ENCODE measurements at places on chromosomes 12 and 14.

DNA sequence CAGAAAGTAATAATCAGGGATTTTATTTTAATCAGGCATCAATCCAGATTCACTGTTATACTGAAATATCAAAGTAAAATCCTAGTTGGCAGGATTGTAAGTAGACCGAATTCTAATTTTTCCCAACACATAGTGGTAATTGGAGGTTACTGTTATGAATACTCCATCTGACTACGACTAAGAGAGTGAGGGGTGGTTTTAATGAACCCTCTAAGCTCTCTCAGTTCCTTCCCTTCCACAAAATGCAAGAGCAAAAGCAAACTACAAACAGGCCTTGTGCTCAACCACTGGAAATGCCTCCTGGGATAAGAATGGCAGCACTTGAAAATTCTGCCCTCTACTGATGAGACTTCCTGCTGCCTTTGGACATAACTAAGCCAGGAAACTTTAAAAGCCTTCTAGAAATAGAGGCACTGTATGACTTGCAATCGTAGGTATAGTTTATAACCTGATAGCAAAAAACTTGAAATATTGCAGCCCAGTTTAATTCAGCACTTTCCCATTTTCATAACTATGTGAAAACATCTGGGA, 184.8 kb downstream of the SLC16A7 start:
- DNase-seq, result no peak

DNA sequence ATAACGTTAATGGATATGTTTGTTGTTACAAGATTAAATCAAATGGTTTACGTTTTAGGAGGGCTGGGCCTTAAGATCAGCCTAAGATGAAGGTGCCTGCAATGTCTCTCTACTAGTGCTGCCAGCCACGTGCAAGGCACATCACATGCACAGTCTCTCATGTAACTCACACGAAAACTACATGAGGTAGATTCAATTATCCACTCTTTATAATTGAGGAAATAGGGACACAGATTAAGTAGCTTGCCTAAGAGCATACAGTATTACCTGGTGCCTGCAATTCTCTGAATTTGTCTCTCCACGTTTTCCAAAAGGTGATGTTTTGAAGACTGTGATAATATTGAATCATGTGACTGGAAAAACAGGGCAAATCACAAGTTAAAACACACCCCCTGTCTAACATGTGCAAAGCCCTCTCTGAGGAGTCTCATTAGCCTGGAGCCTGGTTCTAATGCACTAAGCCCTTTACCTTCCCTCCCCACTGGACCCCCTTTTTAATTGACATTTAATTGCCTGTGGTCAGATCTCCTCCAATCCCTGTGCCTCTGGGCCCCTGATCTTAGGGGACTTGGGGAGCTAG, 14.6 kb upstream of the ATP2A2 start:
- no peak for DNase-seq

GRCh38 chr12:6372403-6373003, 2.9 kb downstream of the SCNN1A start:
- no peak for DNase-seq

GRCh38 chr14:78307671-78308070, 137.5 kb downstream of the NRXN3 start:
- DNase-seq, result no peak

GRCh38 chr12:23482571-23482970, 466.9 kb downstream of the SOX5 start:
- DNase-seq, result no peak

GRCh38 chr14:65344011-65344410, 68.5 kb upstream of the FUT8 start:
- no peak for DNase-seq

DNA sequence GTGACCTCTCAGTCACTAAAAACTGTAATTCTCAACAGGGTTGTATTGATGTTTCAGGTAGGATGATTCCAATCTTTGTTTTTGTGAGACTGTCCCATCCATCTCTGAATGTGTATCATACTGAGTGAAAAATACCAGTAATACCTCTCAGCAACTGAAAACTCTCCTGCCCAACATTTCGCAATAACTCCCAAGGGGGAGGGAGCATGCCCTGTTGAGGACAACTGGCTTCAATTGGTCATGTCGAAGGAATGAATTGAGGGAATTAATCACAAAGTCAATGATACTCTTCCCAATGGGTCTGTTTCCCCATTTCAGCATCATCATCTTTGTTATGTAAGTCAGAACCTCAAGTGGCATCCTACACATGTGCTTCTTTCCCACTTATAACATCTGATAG, 102.4 kb upstream of the E2F7 start:
- no peak for DNase-seq

GRCh38 chr12:118120579-118121363, 15.2 kb upstream of the PEBP1 start:
- peak; percentile 68 for DNase-seq

GRCh38 chr12:92233346-92234015, 87.8 kb upstream of the BTG1 start:
- no peak for DNase-seq

DNA sequence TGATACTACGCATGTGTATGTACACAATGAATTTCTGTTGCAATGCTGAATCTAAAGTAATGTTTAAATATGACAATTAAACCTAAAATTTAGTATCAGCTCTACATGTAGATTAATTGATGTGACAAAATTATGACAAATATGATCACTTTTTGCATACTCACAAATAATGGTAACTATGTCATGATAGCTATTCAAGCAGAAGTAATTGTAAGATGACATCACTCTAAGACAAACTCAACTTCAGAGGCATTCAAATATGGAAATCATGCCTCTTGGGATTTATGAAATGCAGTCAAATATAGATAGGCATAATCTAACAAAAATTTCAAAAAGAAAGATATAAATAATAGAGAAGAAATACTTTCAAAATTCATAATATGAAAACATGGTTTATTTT, 571.7 kb upstream of the LRFN5 start:
- no peak for DNase-seq

GRCh38 chr12:4610481-4610880, 38.4 kb downstream of the AKAP3 start:
- no peak for DNase-seq

DNA sequence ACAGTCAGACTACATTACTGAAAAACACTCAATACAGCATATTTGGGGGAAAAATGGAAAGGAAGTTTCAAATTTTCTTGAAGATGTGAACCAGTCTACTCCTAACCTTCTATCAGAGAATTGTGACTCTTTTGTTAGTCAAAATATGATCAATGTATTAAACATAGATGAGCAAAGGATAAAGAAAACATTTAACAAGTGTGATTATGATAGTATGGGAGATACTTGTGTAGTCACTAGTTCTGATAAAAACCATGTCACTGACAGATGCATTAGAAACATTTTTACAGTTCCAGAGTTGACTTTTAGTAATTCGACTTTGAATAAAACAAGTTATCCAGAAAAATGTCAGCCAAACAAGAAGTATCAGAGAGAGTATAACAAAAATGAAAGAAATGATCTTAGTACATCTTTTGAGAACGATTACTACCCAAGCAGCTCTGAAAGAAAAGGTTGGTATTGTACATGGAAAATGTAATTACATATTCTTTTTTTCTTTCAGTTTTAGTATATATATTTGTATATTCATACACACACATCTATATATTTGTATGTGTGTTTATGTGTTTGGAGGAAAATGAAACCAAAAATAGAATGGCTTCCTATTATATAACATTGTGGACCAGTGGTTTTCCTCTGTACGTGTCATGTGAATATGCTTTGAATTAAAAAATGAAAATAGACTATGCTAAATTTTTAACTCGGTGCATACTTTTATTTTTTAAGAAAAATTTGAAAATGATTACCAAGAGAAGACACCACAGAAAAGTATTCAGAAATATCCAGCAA, 63.3 kb upstream of the ABCD2 start:
- no peak for DNase-seq

GRCh38 chr12:40552868-40553267, 139.4 kb upstream of the CNTN1 start:
- no peak for DNase-seq

DNA sequence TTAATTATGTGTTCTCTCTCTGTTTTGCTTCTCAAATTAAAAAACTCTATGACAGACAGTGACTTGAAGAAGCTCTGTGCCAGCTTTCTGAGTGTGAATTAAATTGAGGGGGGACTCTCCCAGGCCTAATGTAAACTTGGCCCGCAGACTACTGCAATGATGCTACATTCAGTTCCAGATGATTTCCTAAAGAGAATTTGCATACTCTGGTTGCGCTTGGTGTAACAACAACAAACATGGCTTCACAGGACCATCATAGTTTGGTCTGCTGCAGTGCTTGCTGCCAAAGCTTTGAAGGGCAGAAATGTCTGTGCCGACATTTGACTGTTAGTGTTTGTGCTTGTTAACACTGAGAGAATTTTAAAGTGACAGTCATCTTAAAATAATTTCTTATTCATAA, 25.0 kb downstream of the CFAP54 start:
- DNase-seq, result no peak

GRCh38 chr14:100102156-100102785, 37.0 kb downstream of the EVL start:
- DNase-seq, result no peak

DNA sequence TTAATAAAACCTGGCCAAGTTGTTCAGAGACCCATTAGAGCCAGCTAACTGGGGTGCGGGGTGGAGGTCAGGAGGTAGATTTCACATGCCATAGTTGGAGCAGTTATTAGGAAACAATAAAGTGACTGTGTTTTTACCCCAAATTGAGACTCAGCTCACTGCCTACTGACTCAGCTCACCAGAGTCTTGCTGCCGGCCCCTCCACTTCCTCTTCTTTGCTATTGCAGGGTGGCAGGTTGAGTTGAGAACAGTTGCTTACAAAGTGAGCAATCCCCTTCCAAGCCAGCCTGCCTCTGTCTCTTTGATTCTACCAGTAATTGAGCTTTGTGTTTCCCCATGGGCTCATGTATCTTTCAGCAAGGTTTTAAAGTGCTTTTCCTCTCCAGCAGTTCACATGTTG, 12.9 kb downstream of the ST8SIA1 start:
- no peak for DNase-seq

GRCh38 chr14:94632305-94632590, 20.1 kb downstream of the SERPINA3 start:
- DNase-seq, result no peak

- DNase-seq, result no peak
Measured at GRCh38 chr12:21296348-21296747, 38.4 kb downstream of the SLCO1A2 start.

DNA sequence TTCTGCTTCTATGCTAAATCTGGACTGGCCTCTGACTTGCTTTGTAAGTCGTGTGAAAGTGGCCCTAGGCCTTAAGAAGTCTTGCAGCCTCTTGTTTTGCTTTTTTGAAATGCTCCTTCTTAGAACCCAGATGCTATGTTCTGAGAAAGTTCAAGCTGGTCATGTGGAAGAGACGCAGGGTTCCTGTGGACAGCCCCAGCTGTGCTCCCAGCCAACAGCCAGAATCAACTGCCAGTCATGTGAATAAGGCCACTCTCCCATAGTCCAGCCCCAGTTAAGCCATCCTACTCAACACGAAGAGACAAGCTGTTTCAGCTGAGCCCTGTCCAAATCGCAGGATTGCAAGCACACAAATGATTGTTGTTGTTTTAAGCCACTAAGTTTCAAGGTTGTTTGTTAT, 37.3 kb upstream of the TBPL2 start:
- no peak for DNase-seq

- DNase-seq, result no peak
Measured at GRCh38 chr14:38122241-38122640, 85.5 kb upstream of the SSTR1 start.

GRCh38 chr12:87678453-87678852, 350.7 kb downstream of the C12orf50 start:
- no peak for DNase-seq

DNA sequence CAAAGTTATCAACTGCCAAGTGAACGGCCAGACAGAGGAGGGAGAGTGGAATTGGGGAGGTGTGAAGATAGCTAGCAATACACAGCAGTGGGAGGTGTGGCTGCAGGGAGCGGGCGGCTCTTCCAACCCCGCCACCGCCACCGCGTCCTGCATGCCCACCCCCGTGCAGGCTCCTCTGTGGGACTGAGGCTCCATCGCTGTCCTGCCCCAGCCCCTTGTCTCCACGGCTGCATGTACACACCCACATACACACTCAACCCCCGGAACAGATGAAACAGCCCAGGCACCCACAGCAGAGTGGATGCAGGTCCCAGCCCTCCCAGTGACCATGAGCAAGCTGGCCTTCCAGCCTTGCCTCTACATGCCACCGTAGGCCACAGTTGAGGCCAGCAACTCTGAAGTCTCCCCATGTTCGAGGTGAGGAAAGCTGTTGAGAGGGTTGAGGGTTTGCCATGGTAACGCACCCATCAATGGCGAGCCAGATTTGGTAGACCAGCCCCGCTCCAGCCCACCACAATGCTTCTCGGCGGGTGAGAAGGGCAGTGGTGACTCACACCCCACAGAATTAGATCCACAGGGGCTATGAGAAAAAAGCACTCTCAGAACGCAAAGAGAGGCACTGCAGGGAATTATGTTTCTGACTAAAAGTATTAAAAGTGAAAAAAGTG, 39.3 kb downstream of the PITPNM2 start:
- DNase-seq, result no peak

DNA sequence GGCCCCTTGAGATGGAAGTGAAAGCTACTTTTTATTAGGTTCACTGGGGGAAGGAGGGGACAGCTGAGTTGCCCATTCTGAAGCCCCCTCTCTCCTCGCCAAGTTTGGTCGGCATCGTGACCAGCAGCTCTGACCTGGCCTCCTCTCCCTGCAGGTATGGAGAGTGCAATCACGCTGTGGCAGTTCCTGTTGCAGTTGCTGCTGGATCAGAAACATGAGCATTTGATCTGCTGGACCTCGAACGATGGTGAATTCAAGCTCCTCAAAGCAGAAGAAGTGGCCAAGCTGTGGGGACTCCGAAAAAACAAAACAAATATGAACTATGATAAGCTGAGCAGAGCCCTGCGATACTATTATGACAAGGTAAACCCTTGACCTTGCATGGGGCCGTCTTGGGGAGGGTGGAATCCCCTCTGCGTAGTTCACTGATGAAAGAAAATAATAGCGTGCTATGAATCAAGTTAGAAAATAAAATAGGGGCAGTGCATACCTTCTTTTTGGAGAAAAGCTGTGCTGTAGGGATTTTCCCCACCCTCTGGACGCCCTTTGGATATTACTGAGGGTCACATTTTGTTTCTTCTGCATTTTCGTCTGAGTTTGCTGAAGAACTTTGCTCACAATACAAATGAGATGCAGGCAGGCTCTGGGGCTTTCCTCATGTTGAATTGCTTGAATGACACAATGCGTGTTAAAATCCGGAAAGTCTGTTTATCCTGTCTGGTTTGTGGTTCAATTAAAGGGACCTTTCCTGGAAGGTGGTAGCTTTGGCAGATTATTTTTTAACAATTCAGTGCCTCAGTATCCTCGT, 29.4 kb downstream of the ELK3 start:
- DNase-seq, result no peak

- DNase-seq, result peak; percentile 20
Measured at GRCh38 chr14:100603341-100604120, 16.3 kb upstream of the BEGAIN start.

- no peak for DNase-seq
Measured at GRCh38 chr14:64478634-64479250, 13.4 kb downstream of the AKAP5 start.
